ENCODE measurements at places on chromosomes 7 and 10.
A peak's percentile ranks its signal among the peaks of the same experiment; 100 is the strongest.

GRCh38 chr10:104309980-104310978 lies 28.0 kb downstream of the ITPRIP start:
- DNase-seq: no peak

DNA sequence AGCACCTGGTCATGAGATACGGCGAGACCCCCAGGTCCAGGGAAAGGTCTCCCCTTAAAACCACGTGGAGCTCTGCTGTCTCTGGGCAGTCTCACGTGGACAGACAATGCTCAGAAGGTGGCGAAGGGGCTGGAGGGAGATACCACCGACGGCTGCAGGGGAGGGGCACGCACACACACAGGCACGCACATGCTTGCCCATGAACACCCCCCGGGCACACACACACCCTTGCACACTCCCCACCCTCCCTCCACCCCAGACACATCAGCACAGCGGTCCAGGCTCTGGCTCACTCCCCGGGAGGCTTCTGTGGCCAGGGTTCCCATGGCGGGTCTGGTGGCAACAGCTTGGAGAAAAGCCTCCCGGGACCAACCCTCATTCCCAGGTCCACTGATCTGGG lies 52.4 kb upstream of the TNRC18 start:
- no peak for DNase-seq

GRCh38 chr7:155685070-155685790 lies 40.8 kb downstream of the RBM33 start:
- DNase-seq: no peak

- no peak for DNase-seq
Measured at GRCh38 chr7:72337390-72338167, 74.6 kb downstream of the CALN1 start.

DNA sequence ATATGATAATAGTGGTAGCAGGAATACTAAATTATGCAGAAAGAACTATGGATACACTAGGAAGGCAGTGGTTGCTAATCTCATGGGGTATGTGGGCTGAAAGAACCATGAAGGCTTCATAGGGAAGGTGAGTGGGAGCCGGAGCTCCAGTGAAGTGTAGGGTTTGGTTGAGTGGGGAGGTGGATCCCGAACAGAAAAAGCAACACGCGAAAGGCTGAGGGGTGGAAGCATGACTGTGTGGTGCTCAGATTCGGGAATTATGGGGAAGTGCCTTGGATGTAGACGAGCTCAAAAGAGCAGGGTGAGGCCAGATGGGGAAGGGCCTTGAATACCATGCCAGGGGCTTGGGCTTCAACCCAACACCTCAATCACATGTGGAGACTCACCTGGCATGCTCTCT lies 715.1 kb downstream of the TYW1 start:
- DNase-seq: no peak

DNA sequence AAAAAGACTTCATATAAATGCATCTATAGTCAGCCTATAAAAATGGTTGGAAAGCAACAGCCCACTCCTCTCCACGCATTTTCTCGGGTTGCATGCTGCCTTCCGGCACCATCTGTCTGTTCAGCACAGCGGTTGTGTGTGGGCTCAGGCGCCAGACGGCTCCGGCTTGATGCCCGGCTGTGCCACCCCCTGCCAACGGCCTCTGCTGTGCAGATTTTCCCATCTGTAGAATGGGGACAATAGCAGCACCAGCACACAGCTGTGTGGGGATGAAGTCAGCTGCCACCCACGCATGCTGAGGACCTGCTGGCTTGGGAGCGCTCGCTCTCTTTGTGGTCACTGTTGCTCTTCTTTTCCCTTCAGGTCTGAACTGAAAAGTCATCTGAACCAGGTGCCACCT lies 19.5 kb downstream of the PRKAG2 start:
- DNase-seq: no peak

DNA sequence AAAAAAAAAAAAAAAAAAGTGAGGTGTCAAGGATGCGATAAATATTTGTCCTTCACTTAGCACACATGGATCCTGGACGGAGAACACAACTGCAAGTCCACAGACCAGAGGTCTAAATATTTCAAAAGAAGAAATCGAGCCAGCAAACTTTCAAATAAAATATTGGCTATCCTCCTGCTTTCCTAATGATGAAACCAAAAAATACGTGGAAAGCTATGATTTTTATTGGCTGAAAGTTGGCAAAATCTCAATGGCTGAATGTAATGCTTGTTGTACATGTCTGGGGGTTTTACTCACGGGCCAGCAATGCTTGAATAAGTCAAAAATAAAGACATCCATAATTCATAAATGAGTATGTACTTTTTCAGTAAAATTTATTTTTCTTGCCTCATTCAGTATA lies 19.0 kb upstream of the MGMT start:
- DNase-seq: no peak

- no peak for DNase-seq
Measured at GRCh38 chr10:50439806-50440205, 183.9 kb downstream of the SGMS1 start.

DNA sequence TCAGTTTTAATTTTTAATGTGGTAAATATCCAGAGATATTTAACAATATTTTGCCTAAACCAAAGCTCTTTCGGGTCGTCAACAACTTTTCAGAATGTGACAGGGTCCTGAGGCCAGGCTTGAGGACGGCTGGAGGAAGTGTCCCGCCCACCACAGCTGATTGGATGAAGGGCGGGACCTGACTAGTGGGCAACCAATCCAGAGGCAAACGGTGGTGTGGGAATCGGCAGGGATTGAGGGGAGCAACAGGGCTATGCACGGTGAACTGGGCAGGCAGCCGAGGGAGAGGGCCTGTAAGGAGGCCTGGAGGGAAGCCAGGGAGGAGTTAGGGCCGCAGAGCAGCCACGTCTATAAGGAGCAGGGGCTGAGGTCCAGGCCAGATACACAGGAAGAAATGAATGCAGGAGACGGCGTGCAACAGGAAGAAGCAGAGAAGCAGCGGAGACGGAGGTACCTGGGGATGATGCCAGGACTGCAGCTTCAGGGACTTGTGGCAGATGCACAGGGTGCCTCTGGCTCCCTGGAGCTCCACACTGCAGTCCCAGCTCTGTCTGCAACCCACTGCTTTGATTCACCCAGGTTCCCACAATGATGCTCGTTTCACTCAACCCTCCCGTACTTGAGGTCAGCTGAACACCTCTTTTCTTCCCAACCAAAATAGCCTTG lies 46.1 kb upstream of the ZMIZ1 start:
- no peak for DNase-seq

GRCh38 chr10:116756277-116756676 lies 13.9 kb upstream of the HSPA12A start:
- DNase-seq: no peak

DNA sequence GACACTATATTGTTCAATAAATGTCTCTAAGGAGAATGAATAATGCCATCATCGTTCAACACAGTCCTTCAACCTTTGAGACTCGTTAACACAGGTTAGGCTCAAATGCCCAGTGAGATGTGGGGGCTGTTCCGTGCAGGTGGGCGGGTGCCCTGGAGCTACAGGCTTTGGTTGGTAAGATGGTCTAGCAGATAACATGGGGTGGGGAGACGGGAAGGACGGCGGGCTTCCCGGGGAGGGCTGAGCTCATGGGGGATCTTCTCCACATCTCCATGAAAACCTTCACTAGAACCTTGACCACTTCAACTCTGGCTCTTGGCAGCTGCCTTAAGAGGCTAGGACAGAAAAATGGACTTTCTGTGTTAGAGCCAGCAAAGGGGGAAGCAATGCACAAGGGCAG lies 134.1 kb upstream of the TCERG1L start:
- DNase-seq: no peak

DNA sequence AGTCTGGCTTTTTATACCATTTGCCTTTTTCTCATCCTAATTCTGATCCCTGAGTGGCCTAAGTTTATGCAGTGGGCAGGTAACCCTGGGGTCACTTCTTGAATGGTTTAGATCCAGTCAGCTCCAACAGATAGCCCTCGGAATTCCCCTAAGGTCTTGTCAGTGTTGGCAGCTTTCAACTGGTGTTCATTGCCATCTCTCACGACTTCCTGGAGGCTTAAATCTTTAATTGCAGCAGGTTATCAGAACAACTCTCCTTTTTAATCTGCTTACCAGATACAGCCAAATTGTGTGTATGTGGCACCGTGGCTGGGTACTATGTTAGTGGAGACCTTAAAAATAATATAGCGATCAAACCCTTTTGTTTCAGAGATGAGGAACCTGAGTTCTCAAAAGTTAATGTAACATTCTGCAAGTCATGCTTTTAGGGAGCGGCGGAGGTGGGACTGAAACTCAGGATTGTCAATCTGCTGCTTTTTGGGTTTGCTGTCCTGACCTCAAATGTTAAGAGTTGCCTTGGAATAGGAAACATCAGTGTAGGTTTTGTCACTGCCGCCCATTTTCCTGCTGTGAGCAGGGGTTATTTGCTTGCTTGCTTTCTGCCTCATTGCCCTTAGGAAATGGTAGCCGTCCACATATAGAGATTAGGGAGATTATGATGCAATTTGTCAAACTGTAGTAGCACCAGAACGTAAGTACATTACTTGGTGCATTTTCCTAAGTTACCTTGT lies 818 bp downstream of the DLD start:
- DNase-seq: no peak

- DNase-seq: no peak
Measured at GRCh38 chr10:123870260-123870659, 21.3 kb downstream of the CPXM2 start.

GRCh38 chr7:2420216-2420933 lies 17.0 kb downstream of the CHST12 start:
- DNase-seq: no peak

DNA sequence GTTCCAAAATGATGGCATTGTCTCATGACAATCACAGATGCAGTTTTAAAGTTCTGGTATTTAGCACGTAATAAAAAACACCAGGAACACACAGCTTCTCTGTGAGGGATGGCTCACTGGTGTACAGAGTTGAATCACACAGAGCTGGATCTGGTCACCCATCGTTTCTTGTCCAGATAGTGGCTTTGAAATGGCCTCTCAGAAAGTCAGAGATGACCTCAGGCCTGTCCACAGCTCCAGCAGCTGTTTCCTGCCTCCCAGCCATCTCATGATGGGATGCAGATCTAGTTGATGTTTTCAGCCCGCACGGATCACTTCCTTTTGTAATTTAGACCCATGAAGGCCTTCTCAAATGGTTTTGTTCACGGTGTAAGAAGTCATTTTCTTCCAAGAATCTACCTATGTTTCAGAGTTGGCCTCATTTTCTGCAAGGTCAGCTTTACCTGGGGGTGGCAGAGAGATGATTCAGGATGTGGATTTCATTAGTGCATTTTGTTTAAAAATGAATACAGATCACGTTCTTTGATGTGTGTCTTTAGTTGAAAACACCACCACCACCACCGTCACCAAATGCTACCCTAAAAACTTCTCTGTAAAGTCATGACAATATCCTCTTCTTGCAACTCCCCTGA lies 166.2 kb downstream of the SNX10 start:
- DNase-seq: no peak

DNA sequence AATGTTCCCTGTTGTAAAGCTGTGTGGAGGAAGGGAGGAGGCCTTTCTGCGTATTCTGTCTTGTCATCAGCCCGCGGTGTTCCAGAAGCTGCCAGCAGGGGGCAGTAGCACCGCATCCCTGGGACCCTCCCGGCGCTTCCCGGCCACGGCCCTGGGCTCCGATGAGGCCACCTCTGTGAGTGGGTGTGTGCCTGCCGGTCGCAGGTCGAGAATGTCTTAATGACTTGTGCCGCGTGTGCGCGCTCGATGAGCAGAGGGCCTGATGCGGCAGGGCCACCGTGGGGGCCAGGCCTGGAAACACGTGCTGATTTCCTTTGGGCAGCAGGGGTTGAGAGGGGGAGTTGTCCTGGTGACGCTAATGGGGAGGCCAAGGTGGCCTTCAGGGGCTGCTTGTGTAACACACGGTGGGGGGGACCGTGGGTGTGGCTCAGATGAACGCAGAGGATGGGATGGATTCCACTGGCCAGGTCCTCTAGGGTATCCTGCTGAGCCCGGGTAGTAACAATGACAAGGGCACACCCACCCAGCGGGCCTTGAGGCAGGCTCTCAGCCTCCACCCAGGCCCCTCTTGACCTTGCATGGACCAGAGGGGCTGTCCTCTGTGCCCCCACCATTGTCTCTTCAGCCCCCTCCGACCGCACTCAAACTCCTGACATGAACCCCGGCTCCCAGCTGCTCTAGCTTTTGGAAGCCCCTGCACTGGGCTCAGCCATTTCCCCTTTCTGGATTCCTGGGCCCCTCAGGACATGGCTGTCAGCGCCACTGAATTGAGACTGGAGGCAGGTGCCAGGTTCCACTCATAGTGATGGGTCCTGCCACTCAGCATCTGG lies 135.9 kb upstream of the PODXL start:
- DNase-seq: peak; percentile 12

GRCh38 chr7:89357121-89357520 lies 561.6 kb upstream of the TEX47 start:
- DNase-seq: no peak

Measured in NCI-H1930 (cell line).